HCT116 (cell line): ENCODE measurements at places on chromosomes 5 and 9. TPM values are rescaled to one million over a fixed set of nuclear protein-coding genes. Genes with fewer than 3 reads are reported as not detected.

- no peak for DNase-seq
Measured at GRCh38 chr9:79542735-79543620, 28.8 kb upstream of the TLE4 start.

DNA sequence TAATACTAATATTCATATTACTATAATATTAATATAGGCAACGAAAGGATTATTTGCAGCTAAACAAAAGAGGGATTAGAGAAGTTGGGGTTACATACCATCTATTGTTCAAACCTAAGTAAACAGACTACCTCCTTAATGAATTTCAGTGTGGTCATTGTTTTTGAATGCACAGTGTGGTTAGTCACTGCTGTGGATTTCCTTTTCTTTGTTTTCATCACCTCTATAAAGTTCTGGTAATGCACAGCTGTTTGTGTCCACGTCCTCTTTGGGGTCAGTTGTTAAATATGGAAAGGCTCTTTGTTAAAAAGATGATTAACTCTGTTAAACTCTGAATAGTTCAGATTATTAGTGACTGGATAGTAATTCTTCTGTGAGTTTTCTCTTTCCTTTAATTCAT is 233.6 kb downstream of the MAST4 start:
- no peak for DNase-seq

GRCh38 chr5:42461507-42461906 is 38.3 kb downstream of the GHR start:
- DNase-seq: no peak

- DNase-seq: peak; percentile 64
Measured at GRCh38 chr9:111525056-111525977, at the start of gene ZNF483. Gene ZNF483, plus strand, starts transcription at chr9:111525179. Its CDS starts 2,217 bp downstream, at chr9:111527396.

- no peak for DNase-seq
Measured at GRCh38 chr5:178422400-178422775, 167.8 kb downstream of the COL23A1 start.

- no peak for DNase-seq
Measured at GRCh38 chr5:111834926-111835599, 78.1 kb upstream of the NREP start.

GRCh38 chr9:5953743-5954707 is 61.4 kb downstream of the RANBP6 start:
- no peak for DNase-seq

DNA sequence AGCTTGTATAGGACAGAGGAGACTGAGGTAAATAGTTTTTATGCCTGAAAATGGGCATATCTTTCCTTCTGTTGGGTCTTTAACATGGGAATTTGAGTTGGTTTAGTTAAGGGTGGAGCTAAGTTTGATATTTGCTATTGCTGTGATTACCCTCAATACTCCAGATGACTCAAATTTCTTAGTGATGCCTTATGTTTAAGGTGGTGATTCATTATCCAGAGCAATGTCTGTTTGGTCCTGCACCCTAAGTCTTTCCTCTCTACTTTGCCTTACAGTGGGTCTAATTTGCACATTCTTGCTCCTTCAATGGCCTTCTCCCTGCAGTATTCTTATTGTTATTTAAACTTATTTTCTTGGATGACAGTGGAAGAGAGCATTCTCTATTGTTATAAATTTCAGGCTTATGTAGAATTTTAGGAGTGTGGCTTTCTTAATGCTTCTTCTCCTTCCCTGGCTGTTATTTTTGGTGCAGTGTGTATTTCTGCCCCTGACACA is 312.9 kb upstream of the RPS23 start:
- DNase-seq: no peak

GRCh38 chr9:109717342-109717741 is 62.7 kb upstream of the PALM2AKAP2 start:
- DNase-seq: peak; percentile 1

- DNase-seq: no peak
Measured at GRCh38 chr9:11833056-11833455, 860.1 kb upstream of the TYRP1 start.

DNA sequence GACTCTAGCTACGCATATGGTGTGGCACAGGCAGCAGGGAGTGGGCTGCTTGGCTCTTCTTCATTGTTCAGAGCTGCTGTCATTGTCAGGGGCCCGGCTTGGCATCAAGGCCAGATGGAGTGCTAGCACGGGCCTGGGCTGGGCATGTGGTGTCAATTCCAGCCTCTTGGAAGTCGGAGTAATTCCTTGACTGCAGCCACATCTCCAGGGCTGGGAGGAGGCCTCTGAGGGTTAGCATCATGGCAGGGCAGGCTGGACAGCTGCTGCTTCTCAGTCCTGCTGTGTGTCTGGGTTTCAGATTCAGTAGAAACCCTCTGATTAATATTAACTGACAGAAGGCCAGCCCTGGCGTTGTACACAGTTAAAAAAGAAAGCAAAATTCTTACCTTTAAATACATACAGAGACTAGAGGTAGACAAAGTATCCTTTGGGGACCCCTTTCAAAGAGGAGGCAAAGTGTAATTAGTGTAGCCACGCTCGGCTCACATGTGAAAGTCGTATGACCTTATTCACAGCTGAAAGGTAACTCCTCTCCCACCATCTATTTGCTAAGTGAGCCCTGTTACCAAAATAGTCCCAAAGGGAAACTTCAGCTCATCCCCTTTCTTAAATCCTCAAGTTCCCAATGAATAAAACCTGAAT is 126.4 kb downstream of the DOCK2 start:
- DNase-seq: no peak

- DNase-seq: no peak
Measured at GRCh38 chr9:72474676-72475075, 46.7 kb upstream of the TMC1 start.

DNA sequence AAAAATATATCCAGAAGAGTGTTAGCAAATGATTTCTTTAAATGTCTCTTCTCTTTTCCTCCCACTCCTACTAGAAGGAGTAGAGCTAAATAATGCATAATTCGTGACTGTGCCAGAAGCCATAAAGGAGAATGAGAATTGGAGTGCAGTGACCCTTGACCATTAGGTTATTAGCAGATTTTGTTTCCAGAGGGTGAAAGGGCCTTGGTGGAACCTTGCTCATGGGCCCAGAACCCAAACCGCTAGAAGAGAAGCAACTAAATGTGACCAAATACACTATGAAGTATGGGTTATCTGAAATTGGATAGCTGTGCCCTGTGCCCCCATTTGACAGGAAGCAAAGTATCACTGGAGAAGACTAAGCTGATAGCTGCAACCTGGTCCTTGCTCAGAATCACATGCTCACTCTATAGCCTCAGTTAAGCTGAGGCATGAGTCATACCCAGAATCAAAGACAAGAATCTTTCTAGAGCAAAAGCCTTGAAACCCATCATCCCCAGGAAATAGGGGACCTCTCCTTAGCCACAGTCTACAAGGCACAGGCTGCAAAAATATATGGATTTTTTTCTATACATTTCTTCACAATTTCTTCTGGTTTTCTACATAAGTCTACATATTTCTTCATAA is 36.3 kb downstream of the CAPSL start:
- DNase-seq: no peak

GRCh38 chr5:6915574-6915973 is 202.3 kb downstream of the TENT4A start:
- DNase-seq: no peak

GRCh38 chr9:89448821-89449220 is 49.1 kb downstream of the SEMA4D start:
- DNase-seq: no peak

GRCh38 chr9:133935328-133936005 is 56.7 kb downstream of the VAV2 start:
- no peak for DNase-seq

DNA sequence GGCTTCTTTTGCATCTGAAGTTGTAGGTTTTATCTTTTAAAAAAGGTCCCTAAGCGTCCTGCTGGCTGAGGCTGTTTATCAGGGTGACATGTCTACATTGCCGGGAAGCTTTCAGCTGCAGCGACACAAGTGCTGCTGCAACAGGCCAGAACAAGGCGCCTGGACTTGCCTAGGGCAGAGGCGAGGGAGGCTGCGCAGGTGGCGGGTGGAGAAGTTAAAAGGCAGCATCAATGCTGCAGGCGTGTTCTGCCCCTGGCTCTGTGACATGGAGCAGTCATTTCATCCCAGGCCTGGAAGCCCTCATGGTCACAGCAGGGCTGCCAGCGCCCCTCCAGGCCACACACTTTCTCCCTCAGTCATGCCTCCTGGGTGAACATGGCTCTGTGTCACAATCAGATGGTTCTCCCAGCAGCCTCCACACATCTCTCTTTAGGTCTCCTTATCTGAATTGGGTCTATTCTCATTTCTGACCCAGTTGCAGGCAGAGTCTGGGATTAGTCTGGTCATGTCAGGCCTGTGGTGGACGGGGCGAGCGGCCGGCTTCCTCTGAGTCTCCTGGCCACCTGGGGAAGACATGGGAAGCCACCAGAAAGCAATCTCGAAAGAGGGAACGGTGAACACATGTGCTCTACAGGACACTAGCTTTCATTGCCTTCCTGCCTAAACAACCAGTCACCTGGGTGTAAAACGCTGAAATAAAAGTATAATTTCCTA is 41.3 kb downstream of the IRX2 start:
- DNase-seq: no peak

DNA sequence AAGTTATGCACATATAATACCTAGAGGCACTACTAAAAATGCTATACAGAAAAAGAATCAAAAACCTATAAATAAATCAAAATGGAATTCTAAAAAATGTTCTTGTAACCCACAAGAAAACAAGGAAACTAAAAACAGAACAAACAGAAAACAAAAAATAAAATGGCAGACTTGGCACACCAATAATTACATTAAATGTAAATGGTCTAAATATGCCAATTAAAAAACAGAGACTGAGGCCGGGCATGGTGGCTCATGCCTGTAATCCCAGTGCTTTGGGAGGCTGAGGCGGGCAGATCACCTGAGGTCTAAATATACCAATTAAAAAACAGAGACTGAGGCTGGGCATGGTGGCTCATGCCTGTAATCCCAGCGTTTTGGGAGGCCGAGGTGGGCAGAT is 142.2 kb downstream of the SLIT3 start:
- DNase-seq: no peak

DNA sequence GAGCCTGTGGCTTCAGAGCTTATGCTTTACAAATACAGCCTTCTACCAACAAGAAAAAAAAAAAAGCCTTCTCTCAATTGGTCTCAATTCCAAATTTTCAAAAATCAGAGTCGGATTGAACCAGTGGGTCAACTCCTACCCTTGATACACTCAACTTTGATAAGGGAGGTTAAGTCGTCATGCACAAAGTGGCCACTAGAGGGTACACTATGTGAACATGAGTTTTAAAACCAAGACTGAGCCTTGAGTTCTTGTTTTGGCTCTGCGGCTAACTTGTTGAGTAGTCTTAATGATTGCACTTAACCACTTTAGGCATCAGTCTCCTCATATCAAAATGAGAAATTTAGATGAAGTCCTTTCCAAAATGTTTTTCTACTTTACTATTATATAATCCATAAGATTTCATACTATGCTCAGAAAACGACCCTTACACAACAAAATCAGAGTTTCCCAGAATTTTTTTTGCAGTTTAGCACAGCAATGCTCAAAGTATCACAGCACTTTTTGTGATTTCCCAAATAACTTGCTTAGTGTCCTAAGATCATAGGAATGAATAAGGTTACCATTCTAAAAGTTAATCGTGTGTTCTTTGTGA is 92.9 kb upstream of the MTAP start:
- peak; percentile 80 for DNase-seq

DNA sequence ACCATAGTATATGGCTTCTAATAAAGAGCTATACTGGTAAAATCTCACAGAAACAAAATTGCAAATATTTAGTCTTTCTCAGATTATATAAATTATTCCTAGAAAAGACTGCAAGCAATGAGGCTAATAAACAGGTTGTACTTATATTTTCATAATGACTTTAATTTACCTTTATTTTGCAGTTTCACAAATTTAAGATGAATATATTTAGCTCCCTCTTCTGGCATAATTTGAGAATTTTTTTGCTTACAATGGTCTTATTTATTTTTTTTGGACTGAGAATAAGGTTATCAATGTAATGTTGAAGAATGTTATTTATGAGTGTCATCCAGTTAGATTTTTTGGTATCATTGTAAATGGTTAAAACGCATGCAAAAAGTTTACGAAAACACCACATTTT is 56.7 kb downstream of the PIK3R1 start:
- no peak for DNase-seq

DNA sequence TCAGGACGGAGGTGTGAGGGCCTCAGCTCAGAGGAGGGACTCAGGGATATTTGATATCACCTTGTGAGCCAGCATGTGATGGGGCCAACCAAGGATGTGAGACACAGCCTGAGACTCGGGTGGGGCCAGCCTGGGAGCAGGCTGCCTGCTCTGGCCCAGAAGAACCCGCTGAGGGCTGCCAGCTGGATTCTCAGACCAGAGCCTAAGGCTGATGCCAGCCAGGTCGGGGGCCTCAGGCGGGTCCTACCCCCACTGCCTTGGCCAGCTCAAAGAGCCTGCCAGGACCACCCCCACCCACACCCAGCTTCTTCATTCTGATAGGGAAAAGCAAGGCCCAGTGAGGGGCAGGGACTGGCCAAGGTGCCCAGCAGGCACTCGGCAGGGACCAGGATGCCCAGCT is 20.3 kb upstream of the DUSP1 start:
- DNase-seq: no peak

- no peak for DNase-seq
Measured at GRCh38 chr9:87064311-87064710, 117.0 kb upstream of the GAS1 start.

GRCh38 chr5:160387445-160387844 is 12.4 kb downstream of the FAM200C start:
- no peak for DNase-seq

The PRR16 gene
- 0.42 TPM for total RNA-seq

The SUSD3 gene
- total RNA-seq: 11.3 TPM

The PTGDS gene
- total RNA-seq: 3.1 TPM

The SURF1 gene
- 71.7 TPM for total RNA-seq

The CYLC2 gene
- total RNA-seq: not detected

The QRFP gene
- total RNA-seq: not detected

The JAK2 gene
- 4.6 TPM for total RNA-seq

The STOM gene
- total RNA-seq: 22.4 TPM

The SPATA9 gene
- not detected for total RNA-seq

The CCDC171 gene
- 2.6 TPM for total RNA-seq

The PCDHGC5 gene
- not detected for total RNA-seq

The EIF4E1B gene
- 0.07 TPM for total RNA-seq

The BTF3 gene
- 868 TPM for total RNA-seq

The IFNA2 gene
- total RNA-seq: not detected

The SPAAR gene
- total RNA-seq: not detected

The PTAR1 gene
- total RNA-seq: 32.2 TPM
